NCI-H774 (cell line): ENCODE measurements at places on chromosomes 1 and 21.
A peak's percentile ranks its signal among the peaks of the same experiment; 100 is the strongest.

- DNase-seq: no peak
Observed at GRCh38 chr1:53475664-53476063, 16.5 kb downstream of the DMRTB1 start.

- no peak for DNase-seq
Observed at GRCh38 chr1:112674986-112675727, 698 bp downstream of the MOV10 start.

GRCh38 chr1:246798606-246799496 is 74.6 kb downstream of the SCCPDH start:
- no peak for DNase-seq

DNA sequence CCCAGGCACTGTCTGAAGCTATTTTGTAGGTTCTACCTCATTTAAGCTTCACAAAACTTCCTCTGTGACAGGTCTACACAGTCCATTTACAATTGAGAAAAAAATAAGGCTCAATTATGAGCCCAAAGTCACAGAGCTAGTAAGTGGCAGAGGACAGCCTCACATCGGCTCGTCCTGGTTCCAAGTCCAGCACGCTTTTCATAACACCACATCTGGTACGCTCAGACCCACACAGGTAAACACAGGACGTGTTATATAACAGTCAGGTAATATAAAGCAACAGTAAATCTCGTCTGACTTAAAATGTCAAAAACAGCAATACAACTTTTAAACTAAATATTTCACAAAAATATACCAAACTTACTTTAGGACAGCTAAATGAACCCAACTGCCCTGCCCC is 13.1 kb downstream of the JAK1 start:
- DNase-seq: no peak

DNA sequence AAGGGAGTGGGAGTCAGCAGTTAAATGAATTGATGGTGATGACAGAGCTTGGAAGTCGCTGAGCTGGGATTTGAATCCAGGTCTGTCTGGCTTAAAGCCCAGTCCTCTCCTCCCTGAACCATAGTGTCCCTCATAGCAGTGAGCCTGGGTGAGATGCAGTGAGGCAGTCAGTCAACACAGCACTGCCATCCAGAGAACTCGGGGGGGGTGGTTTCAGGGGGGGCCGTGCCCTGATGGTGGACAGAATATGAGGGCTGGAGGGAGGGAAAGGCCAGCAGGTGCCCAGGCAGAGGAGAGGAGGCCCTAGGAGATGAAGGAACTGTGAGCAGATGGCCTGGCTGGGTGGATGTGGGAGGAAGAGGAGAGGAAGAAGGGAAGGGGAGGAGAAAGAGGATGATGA is 405.6 kb downstream of the PTPRU start:
- DNase-seq: no peak

DNA sequence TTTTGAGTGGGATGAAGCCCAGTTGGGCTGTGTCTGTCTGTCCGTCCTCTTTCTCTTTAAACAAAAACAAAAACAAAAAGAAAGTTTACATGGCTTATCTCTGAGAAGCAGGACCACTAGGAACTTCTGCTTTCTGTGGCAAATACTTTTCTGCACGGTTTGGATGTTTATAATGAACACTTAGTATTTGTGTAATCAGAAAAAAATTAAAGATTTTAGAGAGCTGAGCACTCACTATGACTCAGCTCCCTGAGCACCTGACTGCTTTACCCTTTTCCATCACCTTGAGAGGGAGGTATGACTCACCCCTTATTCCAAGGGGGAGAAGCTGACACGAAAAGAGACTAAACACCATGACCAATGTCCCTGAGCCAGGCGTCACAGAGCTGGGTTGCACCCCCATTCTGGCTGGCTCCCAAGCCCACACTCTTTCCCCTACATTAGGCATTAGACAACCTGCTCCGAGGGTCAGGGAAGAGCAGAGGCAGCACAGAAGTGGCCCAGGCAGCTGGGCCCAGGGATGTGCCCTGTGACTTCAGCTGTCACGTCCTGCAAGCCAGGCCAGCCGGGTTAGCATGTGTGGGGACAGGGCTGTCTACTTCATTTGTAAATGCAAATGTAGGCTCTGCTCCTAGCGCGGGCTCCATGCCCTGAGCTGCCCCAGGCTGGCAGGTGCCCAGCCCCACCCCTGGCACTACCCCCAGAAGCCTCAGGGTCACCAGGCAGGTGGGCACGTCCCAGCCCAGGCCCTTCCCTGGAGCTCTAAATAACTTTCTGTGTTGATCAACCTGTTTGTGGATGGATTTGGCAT is 30.4 kb downstream of the RAP1GAP start:
- DNase-seq: no peak

DNA sequence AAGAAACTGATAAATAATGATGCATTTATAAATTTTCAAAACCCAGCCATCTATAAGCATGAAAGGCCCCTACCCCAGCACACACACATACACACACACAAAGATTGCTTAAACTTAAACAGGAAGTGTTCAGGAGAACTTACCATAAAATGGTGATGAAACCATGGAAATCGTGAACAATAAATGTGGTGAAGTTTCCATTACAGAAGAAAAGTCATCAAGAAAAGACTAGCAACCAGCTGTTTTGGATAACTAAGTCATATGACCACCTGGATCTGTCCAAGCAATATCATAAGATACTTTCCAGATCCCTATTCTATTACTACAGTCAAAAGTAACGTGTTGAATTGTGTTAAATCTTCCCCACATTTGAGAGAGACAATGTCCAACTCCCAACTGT is 24.1 kb downstream of the RGS5 start:
- DNase-seq: no peak

DNA sequence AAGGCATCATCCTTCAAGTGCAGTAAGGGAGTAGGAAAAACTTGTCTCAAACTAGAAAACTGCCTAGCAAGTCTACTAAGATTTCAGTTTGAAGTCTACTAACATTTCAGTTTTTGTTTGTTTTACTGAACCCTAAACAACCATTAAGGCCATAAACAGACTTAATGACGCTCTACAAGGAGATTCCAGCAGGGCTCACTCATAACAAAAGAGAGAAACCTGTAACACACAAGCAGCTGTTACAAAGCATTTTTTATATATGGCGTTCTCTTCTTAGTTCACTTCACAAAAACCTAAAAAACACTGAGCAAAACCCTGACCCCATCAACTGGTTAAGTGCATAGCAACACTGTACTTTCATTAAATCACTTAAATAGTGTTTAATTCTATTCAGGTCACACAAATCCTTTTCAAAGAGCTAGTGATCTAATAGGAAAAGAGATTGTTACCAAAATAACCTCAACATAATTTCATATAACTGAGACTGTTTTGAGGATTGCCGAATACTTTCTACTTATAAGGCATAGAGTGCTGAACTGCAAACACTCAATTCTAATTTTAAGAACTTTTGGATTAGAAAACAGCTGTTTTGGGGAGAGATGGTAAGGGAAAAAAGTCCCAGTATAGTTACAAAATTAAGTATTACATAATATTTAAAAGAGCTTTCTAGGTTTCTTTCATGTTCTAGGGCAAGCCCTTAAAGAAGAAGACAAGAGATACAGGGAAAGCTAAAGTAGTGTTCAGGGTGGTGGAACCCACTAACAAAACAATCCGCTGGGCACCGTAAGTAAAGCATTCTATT is 1.4 kb downstream of the B3GALNT2 start:
- no peak for DNase-seq

GRCh38 chr1:165152109-165152508 is 204.4 kb downstream of the LMX1A start:
- DNase-seq: peak; percentile 52

DNA sequence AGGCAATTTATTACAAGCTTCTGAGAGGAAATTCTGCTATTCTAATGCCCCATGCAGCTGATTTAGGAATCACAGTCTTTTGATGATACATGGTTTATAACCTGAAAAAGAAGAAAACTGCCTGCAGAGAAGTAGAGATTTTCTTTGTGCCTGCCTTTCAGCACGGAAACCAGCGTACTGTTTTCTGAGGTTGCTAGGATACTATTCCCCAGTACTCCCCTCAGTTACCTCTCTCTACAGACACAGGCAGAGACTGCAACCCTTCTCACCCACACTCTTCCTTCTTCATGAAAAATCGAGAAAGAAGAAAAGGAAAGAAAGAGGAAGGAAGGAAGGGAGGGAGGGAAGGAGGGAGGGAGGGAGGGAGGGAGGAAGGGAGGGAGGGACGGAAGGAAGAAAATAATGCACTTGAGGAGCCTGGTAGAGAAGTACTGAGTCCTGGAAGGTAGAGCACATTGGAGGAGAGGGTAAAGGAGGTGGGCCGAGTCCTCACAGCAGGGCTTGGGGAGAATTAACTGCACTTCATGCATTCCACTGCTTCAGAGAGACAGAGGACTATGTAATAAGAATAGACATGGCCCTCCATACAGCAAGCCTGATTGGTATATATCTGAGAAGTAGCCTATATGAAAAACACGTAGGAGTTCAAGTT is 21.9 kb downstream of the RGS2 start:
- DNase-seq: no peak

GRCh38 chr1:175960169-175960568 is 216.8 kb upstream of the TNR start:
- DNase-seq: no peak

GRCh38 chr1:171084091-171084490 is 6.6 kb upstream of the FMO3 start:
- DNase-seq: no peak

DNA sequence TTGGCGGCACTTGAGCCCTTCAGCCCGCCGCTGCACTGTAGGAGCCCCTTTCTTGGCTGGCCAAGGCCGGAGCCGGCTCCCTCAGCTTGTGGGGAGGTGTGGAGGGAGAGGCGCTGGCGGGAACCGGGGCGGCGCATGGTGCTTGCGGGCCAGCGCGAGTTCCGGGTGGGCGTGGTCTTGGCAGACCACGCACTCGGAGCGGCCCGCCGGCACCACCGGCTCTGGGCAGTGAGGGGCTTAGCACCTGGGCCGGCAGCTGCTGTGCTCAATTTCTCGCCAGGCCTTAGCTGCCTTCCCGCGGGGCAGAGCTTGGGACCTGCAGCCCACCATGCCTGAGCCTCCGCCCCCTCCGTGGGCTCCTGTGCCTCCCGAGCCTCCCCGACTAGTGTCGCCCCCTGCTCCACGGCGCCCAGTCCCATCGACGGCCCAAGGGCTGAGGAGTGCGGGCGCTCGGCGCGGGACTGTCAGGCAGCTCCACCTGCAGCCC is 673.7 kb upstream of the BRINP3 start:
- DNase-seq: no peak

DNA sequence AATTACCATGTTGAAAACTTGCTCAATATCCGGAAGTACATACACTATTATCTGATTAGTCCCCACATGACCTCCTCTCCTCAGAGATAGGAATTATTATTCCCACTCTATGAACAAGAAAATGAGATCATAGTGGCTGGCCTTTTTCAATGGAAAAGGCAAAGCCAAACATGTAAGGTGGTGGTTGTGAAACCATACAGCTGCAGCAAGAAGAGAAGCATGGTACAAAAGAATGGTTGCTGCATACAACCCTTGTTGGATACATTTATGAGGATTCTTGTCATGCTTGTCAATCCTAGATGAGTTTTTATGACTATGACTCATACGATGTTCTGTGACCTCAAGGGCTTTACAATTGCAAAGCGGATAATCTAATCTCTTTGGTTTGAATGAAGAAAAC is 514.7 kb downstream of the PLPP3 start:
- no peak for DNase-seq

- no peak for DNase-seq
Observed at GRCh38 chr1:231590453-231591198, 36.0 kb upstream of the DISC1 start.

DNA sequence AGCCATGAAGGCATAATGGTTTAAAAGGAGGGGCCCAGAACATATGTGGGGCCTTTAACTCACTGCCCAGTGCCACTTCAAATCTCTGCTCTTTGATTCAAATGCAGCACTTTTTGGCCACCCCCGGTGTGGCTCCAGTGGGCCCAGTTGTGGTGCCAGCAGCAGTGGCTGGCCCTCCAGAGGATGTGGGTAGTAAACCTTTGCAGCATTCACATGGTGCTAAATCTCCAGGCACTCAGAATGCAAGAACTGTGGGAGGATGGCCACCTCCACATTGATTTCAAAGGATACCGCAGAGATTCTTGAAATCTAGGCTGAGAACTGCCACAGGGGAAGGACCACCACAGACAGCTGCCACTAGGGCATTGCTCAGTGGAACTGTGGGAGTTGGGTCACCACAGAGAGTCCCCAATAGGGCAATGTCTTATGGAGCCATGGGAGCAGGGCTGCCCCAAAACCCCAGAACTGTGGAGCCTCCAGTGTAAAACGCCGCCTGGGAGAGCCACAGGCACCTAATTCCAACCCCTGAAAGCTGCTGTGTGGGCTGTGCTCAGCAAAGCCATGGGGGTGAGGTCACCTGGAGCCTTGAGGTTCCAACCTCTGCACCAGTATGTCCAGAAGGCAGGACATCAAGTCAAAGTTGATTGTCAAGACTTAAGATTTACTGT is 6.6 kb upstream of the ADAM30 start:
- no peak for DNase-seq
